ENCODE measurements at places on chromosomes 12 and 14. TPM values are rescaled to one million over a fixed set of nuclear protein-coding genes. Genes with fewer than 3 reads are reported as not detected.

The P2RX2 gene
- total RNA-seq, result not detected

The CDKN3 gene
- 31.1 TPM for total RNA-seq

The PLA2G1B gene
- total RNA-seq, result not detected

The KLRC3 gene
- total RNA-seq, result 7.9 TPM

The BCL2L14 gene
- total RNA-seq, result 0.61 TPM

All from natural killer cell treated with Interleukin-12 subunit alpha and Interleukin-12 subunit beta and Interleukin-15 and Interleukin-18, amount 100 ng/mL, for 72 hours (primary cell).